HS-5 (cell line): ENCODE measurements at places on chromosomes 6 and 20.

DNA sequence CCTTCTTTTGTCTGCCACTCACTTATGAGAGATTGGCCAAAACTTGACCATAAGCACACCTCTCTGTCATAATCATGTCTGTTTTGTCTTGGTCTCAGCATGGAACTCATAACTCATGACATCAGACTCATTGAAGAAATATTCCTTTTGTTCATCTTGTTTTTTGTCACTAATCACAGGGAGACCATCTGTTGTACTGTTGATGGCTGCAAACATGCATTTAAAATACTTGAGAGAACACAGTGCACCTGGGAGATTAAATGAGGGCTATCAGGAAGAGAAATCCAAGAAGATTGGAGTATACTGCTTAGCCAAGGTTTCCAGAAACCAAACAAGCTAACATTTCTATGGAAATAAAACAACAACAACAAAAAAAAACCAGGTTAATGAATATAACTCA, 689.7 kb downstream of the EPM2A start:
- no peak for DNase-seq

DNA sequence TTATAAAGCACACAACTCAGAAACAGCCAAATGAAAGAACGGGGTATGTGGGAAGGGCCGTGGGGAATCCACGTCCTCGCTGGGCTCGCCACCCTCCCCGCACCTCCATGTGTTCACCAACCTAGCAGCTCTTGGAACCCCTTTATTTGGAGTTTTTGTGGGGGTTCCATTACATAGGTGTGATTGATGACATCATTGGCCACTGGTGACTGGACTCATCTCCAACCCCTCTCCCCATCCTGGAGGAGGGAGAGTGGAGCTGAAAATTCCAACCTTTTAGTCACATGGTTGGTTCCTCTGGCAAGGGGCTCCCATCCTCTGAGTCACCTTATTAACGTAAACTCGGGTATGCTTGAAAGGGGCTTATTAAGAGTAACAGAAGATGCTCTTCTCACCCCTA, 592.0 kb upstream of the FLRT3 start:
- no peak for DNase-seq

GRCh38 chr6:26319405-26320128, 45.4 kb upstream of the BTN3A2 start:
- no peak for DNase-seq

- no peak for DNase-seq
These were observed 93.2 kb downstream of the JARID2 start for GRCh38 chr6:15339081-15339480.

GRCh38 chr6:8383584-8383983, 51.8 kb downstream of the SLC35B3 start:
- DNase-seq, result no peak

- DNase-seq, result no peak
These were observed 15.1 kb upstream of the MCM3 start for GRCh38 chr6:52299653-52300052.

DNA sequence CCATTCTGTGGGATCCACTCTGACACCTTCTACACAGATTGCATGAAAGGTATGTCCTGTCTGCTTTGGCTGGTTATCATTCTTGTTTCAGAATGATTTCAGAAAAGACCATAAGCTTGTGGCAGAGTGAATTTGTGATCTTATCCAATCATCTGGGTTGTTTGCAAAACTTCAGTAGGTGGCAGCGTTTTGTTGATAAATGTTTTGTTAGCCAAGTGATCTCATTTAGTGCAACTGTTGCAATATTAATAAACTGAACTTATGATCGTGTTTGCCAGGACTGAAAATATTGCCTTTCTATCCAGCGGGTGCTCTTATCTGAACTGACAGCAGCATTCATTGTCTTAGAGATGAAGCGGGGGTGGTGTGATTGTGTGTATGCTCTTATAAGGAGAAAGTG, 613.2 kb upstream of the NOX3 start:
- no peak for DNase-seq

DNA sequence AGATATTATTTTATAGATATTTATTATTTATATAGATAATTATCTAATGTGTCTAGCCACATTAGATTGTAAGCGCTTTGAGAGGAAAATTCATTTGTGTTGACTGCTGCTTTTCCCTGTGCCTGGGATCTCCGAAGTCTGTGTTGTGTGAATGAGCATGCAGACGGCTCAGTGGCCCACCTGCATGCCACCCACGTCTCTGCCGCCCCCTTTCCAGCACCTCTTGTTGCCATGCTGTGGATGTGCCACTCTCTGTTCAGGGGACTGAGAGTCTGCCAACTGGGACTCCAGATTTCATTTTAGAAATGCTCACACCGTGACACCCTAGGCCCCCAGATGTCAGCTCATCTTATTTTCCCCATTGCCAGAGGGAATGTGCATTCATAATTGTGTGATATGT, 139.7 kb downstream of the JARID2 start:
- no peak for DNase-seq

GRCh38 chr6:42795651-42796050, 13.8 kb downstream of the BICRAL start:
- no peak for DNase-seq
